ENCODE measurements at places on chromosomes 1 and 21.

DNA sequence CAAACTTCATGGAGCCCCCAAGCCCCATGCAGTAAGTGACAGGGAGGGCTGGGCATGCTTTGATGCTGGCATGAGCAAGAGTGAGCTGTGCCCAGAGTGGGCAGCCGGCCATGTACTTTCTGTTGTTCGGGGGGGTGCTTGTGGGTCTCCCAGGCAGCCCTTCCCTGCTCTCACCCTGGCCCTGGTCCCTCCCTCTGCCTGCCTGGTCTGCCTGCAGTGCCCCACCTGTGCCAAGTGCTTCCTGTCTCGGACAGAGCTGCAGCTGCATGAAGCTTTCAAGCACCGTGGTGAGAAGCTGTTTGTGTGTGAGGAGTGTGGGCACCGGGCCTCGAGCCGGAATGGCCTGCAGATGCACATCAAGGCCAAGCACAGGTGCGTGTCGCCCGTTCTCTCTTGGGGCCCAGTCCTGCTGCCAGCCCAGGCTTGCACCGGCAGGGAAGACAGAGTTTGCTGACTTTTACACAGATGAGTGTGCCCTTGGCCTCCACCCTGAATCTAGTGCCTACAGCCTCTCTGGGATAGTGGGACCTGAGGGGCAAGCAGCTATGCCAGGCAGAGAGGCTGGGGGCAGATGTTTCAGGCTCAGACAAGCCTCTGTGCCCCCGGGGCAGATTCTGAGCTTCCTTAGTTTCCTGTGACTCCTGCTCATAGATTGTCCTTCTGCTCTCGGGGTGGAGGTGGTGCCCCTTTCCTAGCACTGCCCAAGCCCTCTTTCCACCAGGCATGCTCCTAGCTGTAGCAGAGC lies 7.6 kb downstream of the ZBTB48 start:
- DNase-seq = no peak

DNA sequence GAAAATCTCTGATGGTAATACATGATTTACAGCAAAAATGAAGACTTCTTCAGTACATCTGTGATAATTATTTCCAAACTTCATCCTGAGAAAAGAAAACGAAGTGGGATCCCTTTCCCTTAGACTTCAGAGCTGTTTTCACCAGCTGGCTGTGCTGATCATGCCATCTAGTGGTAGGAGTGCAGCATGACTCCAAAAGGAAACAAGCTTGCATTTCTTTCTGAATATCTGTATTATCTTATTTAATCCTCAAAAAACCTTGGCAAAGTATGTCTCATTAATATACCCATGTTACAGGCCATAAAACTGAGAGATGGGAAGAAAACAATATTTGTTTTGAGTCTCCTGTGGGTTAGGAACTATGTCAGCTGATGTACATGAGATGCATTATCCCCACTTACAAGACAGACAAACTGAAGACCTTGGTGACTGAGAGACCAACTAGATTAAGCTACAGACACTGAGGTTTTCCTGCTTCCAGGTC lies 9.8 kb upstream of the GJA8 start:
- peak; percentile 51 for DNase-seq

DNA sequence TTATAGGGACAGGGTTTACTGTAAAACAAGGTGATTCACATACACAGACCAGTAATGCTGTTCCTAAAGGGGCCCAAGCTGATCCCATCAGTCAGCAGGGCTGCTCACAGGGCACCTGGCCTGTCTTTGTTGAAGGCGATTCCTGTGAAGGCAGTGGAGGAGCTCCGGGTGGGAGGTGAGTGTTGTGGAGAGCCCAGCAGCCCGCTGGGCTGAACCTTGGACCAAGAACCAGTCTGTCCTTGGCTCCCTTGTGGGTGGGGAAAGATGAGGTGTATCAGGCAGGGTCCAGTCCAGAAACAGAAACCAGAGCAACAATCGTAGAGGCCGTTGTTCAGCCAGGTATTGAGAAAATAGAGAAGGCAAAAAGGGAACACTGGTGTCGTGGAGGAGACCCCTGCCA lies 12.5 kb downstream of the PDXK start:
- DNase-seq = no peak

DNA sequence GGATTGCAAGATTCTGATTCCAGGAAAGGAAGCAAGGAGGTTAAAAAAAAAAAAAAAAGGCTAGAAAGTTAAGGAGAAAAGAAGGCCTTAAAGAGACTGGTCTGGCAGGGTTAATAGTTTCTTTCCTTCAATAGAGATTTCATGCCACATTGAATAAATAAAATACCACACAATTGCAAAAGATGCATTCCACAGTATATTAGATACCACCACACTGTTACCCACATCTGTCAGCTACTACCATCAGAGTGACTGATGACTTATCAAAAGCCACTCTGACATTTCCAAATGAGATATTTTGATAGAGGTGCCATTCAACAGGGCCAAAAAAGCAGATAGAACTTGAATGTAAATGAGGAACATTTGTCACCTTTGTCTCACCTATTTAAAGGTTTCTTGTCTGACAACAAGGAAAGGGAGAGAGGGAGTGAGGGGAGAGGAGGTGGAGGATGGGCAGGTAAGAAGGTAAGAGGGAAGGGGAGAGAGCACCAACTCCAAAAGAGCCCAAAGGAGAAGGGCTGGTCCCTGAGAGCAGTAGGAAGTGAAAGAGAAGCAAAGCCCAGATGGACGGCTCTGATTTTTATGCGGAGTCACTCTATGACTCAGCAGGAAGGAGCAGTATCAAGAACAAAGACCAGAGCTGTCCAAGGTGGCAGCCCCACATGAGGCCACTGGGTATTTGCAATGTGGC lies 38.3 kb downstream of the LRRN2 start:
- DNase-seq = no peak

- DNase-seq = no peak
Measured at GRCh38 chr1:87560601-87561360, 232.1 kb downstream of the LMO4 start.

Data from CD4-positive, alpha-beta T cell treated with Interleukin-1 beta for 1 hour (primary cell).